Kidney epithelial cell (primary cell): ENCODE measurements at places on chromosomes 13 and 19. TPM values are rescaled to one million over a fixed set of nuclear protein-coding genes. Genes with fewer than 3 reads are reported as not detected.

FXYD1 gene
- not detected in 2 replicates for total RNA-seq

METTL21C gene
- not detected in 2 replicates for total RNA-seq

ADAMTS10 gene
- 5.0 and 10.1 TPM in 2 replicates for total RNA-seq

- no peak for DNase-seq
These were observed 46.1 kb downstream of the LATS2 start for GRCh38 chr13:21015284-21015683.

DNA sequence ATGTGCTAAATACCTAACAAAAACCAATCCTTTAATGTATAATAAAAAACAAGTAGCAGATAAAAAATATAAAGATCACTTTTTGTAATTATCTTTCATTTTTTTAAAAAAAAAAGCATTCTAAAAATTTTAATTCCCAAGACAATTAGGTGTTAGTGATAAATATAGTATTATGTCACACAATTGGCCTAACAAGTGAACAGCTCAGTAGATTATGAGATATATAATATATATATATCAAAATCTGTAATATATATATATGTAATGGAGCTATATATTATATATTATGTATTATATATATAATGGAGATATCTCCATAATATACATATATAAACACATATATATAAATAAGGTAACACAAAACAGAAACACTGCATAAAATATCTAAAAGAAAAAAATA lies 1531.1 kb upstream of the MIR17HG start:
- DNase-seq: no peak

GRCh38 chr19:51294211-51294976 lies 17.1 kb upstream of the IGLON5 start:
- DNase-seq: no peak

- DNase-seq: no peak
These were observed 4.2 kb downstream of the POLR2E start for GRCh38 chr19:1090731-1091543.

GRCh38 chr13:94950303-94950702 lies 238.0 kb upstream of the SOX21 start:
- no peak for DNase-seq

GRCh38 chr13:59343993-59344822 lies 819.5 kb downstream of the DIAPH3 start:
- no peak for DNase-seq

DNA sequence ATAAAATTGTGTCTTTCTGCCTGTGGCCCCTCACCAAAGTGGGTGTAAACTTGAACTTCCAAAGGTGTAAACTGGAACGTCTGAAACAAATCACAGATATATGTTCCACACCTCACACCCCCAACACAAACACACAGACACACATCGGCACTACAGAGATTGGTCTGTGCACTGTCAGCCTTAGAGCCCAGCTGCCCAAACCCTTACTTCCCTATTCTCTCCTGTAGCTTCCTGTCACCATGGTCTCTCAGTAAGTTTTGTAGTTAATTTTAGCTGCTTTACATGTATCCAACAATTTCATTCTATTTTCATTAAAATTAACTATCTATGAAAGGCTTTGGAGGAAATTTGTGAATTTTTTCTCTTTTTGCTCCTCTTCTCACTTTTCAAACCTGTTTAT lies 5.4 kb downstream of the TM9SF2 start:
- DNase-seq: no peak

DNA sequence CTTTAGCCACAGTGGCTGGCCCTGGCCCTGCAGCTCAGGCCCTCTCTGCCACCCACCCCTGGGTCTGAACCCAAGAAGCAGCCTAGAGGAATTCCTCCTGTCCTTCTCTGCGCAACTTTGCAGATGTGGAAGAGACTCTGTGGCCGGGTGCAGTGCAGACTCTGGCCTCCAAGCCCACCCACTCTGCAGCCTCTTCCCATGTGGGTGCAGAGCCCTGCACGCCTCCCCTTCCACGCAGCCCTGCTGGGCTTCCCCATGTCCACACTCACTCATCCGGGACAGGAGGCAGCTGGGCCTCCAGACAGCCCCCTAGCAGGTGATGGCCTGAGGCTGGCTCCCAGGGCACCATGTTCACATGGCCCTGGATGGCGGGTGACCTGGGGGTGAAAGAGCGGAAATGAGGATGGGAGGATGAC lies 2.5 kb downstream of the TEX29 start:
- no peak for DNase-seq
